NB4 (cell line): ENCODE measurements at places on chromosomes 5 and 9.
A peak's percentile ranks its signal among the peaks of the same experiment; 100 is the strongest.

GRCh38 chr5:96023518-96023917 is 61.9 kb upstream of the ELL2 start:
- no peak for DNase-seq

DNA sequence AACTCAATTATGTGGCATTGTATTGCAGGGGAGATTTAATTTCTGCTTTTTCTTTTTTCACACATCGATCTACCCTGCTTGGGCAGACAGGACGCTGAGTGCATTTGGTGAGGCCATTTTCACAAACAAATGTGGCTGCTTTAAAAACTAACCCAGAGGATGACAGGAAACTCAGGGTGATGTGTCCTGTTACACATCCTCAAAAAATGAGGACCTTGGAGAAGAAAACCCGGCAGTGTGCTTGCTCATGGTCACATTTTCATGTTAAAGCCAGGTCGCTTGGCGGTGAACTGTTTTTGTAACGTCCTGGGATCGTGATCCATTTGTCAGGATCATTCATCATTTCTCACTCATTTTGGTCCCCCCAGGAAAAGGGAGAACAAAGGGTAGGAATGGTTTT is 478.3 kb upstream of the ADAMTS16 start:
- no peak for DNase-seq

GRCh38 chr5:148014276-148014675 is 49.5 kb upstream of the SPINK5 start:
- no peak for DNase-seq

- DNase-seq: no peak
Measured at GRCh38 chr9:14119694-14120514, 194.0 kb downstream of the NFIB start.

GRCh38 chr5:74063821-74064220 is 437.8 kb downstream of the ARHGEF28 start:
- DNase-seq: peak; percentile 7

DNA sequence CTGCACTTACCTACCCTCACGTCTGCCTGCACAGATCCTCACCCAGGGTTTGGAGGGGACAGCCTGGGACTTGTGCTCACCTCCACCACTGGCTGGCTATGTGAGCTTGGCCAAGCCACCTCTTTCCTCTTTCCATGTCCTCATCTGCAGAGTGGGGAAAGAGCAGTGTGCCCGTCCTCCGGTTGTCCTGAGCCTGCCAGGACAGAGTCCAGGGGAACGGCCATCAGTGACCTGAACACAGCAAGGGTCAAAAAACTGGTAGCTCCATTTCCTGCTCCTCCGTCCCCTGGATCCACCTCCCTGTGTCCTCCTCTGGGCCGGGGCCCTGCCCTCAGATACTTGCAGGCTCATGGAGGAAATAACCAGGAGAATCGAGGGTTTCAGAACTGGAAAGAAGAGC is 187.7 kb downstream of the OLFM1 start:
- DNase-seq: no peak

- no peak for DNase-seq
Measured at GRCh38 chr5:14767735-14768507, 103.4 kb downstream of the OTULIN start.

- DNase-seq: no peak
Measured at GRCh38 chr9:27749838-27750237, 176.6 kb upstream of the C9orf72 start.

DNA sequence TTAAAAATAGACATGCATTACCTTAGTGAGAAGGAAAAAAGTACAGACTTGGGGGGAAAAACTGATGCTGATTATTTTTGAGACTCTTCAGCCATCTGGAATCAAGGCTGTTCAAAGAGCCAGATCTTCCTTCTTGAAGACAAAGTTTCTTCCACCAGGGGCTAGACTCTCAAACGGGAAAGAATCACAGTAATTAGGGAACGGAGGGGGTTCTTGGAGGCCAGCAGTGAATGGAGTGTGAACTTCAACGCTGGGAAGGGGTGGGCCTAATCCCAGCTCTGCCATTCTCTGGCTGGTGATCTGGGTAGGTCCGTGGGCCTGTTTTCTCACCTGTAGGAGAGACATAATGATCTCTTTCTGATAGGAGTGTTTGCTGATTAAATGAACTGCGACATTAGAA is 21.1 kb upstream of the LHX2 start:
- DNase-seq: no peak

DNA sequence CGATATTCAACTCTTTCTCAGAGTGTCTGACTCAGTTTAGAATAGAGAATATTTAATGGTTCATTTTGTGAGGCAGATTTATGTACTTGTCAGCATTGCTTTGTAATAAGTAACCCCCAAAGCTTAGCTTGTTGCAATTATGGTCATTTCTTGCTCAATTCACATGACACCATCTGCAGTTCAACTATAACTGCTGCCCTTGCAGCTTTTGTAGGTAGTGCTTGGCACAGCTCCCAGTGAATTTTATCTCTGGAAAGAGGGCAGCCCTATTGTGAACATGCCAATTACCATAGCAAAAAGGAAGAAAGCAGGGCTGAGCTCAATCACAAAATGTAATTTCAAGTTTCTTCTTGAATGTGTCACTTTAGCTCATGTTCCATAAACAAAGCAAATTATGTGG is 1587.7 kb upstream of the ACO1 start:
- DNase-seq: no peak

DNA sequence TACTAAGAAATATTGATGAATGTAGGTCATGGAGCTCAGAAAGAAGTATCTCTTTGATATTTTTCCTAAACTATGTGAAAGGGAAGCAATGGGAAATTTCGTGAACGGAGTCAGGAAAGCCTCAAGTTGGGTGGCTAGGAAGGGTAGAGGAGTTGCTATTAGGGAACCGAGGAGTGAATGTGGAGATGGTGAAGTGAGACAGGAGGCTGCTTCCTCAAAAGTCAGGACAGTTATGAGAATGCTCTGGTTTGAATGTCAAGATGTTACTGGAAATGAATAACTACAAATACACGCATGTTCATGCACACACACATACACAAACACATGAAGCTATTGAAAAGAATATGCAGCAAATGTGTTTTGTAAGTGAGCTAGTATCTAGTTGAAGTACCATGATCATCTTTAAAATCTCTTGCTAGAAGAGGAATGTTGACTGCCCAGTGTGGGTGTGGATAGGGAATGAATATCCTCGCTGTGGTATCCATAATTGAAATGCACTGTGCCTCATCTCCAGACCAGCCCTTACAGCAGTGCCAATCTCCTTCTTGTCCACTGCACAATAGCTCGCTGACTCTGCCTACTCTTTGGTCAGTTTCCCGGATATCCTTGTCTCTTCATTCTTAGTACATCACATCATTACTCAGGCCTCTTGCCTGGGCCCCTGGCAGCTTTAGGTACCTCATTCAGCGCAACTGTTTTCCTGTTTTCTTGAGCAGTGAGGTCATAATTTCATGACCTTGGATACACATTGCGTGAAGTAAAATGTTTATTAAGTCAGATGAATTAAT is 21.9 kb upstream of the PDCD1LG2 start:
- DNase-seq: no peak

GRCh38 chr9:99349870-99350269 is 127.8 kb downstream of the SEC61B start:
- DNase-seq: no peak

DNA sequence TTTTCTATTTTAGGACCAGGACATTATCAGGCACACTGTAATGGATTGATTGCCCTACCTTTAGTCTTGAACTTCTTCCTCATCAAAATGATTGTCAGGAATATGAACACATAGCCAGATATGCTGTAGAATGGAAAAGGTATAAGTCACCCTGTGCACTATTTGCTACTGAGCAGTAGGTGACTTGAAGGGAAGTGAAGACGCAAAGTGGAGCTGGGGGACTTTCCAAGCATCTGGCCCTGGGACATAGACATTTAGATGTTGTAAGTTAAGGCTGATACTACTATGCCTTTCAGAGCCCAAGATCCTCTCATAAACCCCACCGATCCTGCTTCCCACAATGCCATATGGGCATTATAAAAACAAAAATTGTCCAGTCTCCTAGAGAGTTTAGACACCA is 174.5 kb downstream of the DOCK8 start:
- no peak for DNase-seq

- no peak for DNase-seq
Measured at GRCh38 chr9:86752733-86753132, 194.6 kb downstream of the GAS1 start.

DNA sequence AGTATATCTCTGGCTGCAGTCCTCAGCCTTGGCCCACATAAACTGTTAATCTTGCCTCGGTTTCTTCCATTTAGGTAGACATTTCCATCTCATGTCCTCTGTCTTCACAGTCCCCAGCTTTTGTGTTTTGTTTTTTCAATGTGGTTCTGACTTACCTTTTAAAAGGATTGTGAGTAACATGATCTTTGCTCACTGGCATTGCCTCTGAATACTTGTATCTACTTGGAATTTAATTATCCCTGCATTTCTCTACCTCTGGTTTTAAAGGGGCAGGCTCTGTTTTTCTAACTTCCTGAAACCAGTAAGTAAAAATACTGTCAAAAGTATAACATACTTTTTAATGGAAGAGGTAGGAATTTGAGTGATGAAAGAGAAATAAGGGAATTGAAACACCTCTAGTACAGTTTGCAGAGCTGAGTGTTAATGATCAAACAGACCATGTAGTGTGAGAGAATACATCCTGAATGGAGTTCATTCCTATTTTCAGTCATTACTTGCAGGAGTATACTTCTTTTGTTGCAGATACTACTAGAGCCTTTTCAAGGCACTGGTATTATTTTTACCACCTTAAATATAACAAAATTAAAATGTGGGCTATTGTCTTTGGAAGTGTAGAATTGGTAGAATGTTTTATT is 62.6 kb downstream of the MTREX start:
- DNase-seq: no peak

GRCh38 chr9:20408513-20408912 is 213.8 kb downstream of the MLLT3 start:
- DNase-seq: no peak

DNA sequence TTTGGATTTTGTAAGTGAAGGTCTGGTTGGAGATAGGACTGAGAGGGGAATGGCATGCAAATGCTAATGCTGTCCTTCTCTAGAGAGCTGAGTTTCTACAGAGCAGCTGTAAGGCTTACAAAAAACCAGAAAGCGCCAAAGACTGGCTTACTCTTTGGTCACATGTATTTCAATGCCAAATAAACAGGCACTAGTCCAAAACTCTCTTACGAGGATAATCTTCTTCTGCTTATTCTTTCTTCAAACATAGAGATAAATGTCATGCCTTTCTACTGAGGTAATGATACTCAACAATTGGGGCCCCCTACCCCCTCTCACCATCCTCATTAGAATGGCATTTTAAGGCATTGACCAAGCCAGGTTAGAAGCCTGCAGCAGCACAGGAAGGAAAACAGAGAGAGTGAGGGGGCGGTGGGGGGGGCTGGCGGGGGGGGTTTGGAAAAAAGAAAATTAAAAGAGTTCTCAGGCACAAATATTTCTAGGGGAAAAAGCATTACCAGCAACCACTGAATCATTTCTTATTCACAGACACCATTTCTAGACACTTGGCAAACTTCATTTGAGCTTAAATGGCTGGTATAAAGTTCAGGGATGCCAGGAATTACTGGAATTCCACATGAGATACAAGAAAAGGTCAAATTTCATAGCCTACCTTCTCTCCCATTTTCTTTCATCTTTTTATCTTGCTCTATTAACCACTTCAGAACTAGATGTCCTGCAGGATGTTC is 34.0 kb downstream of the PUM3 start:
- no peak for DNase-seq

DNA sequence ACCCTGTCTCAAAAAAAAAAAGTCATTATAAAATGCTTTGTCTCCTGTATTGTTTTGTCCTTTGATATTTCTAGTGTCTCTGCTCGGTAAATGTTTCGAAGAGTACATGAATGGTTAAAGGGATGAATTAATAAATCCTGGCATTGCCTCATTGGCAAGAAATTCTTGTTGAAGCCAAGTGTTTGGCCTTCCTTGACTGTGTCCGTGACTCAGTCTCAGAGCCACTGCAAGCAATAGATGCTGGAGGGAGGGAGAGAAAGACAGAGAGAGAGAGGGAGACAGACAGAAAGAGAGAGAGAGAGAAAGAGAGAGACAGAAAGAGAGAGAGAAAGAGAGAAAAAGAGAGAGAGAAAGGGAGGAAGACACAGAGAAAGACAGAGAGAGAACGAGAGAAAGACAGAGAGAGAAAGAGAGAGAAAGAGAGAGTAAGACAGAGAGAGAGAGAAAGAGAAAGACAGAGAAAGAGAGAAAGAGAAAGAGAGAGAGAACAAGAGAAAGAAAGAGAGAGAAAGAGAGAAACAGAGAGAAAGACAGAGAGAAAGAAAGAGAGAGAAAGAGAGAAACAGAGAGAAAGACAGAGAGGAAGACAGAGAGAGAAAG is 72.5 kb upstream of the RXRA start:
- no peak for DNase-seq

- no peak for DNase-seq
Measured at GRCh38 chr5:100797861-100798260, 105.2 kb downstream of the ST8SIA4 start.

GRCh38 chr9:136308702-136309053 is 4.8 kb upstream of the CCDC187 start:
- DNase-seq: no peak

DNA sequence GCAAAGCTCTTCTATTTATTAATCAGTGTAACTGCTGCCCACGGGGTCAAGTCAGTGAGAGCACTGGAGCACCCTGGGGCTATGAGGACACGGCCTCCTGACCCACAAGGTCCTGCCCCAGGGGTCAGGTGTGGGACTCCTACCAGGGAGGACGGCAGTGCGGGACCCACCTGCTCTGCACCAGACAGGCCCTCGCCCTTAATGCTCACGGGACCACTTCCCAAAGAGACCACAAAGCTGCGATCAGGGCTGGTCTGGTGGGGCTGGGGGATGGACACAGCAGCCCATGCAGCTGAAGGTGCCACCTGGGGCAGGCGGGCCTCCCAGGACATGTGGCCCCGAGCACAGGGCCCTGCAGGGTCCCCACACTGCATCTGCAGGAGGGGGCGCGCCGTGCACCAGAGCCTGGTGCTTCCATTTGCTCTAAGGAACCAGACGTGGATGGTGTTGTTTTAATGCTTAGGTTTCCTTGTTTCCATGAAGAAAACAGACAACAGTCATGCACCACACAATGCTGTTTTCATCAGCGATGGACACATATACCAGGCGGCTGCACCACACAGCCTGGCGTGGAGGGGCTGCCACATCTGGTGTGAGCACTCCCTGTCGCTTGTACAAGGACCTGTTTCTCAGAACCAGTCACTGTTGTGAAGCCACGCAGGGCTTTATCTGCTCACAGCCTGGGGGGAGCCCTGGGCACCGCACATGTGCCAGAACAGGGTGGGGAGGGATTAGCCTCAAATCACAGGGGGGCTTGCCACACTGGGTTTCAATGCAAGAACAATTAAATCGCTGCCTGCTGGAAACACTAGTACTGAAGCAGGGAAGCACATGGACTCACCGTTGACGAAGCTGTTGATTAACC is 22.6 kb downstream of the CLPTM1L start:
- no peak for DNase-seq

DNA sequence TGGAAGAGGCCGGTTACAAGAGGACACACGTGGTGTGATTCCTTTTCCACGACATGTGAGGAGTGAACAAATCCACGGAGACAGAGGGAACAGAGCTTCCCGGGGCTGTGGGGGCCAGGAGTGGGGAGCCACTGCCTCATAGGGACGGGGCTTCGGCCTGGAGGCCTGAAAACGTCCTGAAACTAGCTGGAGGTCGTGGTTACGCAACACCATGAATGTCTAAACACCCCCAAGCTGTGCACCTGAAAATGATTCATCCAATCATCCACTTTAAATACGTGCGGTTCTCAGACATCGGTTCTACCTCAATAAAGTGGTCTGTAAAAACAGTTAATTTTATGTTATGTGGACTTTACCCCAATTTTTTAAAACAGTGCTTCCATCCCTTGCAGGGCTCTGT is 65.3 kb upstream of the PPP1R26 start:
- DNase-seq: no peak

- DNase-seq: no peak
Measured at GRCh38 chr9:123825342-123826060, 104.4 kb downstream of the DENND1A start.
